ENCODE measurements at places on chromosomes 5 and 9. TPM values are rescaled to one million over a fixed set of nuclear protein-coding genes. Genes with fewer than 3 reads are reported as not detected.

The TEK gene
- 0.23 TPM for polyA plus RNA-seq

The TNFSF15 gene
- polyA plus RNA-seq, result 0.60 TPM

The XRCC4 gene
- 8.9 TPM for polyA plus RNA-seq

The PCDHB10 gene
- 0.60 TPM for polyA plus RNA-seq

The GPRIN1 gene
- polyA plus RNA-seq, result 0.69 TPM

The IL5 gene
- not detected for polyA plus RNA-seq

The JAKMIP2 gene
- polyA plus RNA-seq, result not detected

The MEIKIN gene
- polyA plus RNA-seq, result not detected

The PCDHB6 gene
- not detected for polyA plus RNA-seq

The DUSP1 gene
- polyA plus RNA-seq, result 253 TPM

The NMUR2 gene
- not detected for polyA plus RNA-seq

The OR1Q1 gene
- polyA plus RNA-seq, result not detected

The IL3 gene
- not detected for polyA plus RNA-seq

The SEMA5A gene
- 0.60 TPM for polyA plus RNA-seq

The SPINK4 gene
- 1,105 TPM for polyA plus RNA-seq

The ADRB2 gene
- polyA plus RNA-seq, result not detected

The PCDHA1 gene
- polyA plus RNA-seq, result not detected
